ENCODE measurements at places on chromosomes 1 and 21.

- no peak for DNase-seq
These were observed 9.3 kb upstream of the FAAP20 start for GRCh38 chr1:2203671-2204414.

GRCh38 chr21:27365394-27365793 is 398.5 kb upstream of the ADAMTS5 start:
- no peak for DNase-seq

- no peak for DNase-seq
These were observed 31.2 kb downstream of the MACO1 start for GRCh38 chr1:25461849-25462248.

- DNase-seq = no peak
These were observed 54.5 kb upstream of the PTGFRN start for GRCh38 chr1:116855191-116855619.

DNA sequence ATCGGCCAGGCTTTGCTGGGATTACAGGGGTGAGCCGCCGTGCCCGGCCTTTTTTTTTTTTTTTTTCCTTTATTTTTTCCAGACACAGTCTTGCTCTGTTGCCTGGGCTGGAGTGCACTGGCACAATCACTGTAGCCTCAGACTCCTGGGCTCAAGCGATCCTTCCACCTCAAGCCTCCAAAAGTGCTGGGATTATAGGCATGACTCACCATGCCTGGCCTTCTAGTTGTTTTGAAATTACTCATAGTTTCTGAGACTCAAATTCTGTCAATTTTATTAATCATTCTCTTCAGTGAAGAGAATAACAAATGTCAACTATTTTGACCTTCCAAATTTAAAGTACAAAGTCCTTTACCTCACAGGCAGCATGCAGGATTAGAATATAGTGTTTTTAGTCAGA is 374.5 kb downstream of the PLA2G4A start:
- DNase-seq = no peak

DNA sequence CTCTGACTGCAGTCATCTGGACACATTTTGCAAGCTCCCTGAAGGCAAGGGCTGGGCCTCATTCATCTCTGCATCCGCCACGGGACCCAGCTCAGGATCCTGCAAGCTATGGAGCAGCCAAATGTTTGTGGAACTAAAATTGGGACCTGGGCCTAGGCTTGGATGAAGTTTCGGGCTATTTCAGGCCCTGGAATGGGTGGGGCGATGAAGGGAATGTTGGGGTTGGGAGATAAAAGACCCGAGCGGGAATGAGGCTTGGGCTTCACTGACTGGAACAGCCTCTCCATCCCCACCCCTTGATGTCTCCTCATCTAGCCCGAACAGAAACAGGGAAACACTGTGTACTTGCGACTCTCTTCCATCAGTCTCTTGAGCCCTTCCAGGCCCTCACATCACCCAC is 7.3 kb upstream of the AHCYL1 start:
- DNase-seq = no peak

DNA sequence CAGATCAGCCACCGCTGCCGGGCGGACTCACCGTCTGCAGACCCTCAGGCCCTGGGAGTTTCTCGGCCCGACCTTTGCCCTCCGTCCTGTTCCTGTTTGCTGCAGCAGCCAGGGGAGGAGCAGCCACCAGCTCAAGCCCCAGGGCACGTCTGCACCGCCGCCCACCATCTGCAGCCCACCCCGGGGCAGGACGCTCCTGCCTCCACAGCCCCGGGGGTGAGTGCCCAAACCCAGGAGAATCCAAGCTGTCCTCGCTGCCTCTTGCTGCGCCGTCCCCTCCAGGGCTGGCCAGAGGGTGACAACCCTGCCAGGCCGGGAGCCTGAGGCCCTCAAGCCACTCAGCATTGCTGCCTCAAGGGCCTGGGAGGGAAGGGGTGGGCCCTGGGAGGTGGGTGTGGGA is 1.2 kb upstream of the SLC25A34 start:
- DNase-seq = no peak

DNA sequence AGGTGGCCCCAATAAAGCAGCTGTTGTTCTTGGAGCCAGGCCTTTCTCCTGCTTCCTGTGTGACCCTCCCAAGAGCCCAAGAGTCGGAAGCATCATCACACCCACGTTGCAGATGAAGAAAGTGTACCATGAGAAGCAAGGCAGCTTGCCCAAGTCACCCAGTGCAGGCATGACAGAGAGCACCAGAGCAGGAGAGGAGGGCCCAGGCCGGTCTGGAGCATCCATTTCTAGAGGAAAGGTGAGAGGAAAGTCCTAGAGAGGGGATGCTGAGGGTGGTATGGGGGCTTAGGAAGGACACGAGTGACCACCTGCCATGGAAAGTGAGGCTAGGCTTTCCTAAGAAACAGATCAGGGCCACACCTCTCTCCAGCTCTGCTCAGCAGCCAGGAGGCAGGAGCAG is 47.0 kb downstream of the C1orf198 start:
- no peak for DNase-seq

- DNase-seq = no peak
These were observed 496.9 kb downstream of the NEGR1 start for GRCh38 chr1:71785450-71785849.

Measured in stimulated activated CD4-positive, alpha-beta T cell treated with anti-CD3 and anti-CD28 coated beads, Interleukin-4, amount 100 ng/mL, for 1 hour (primary cell).